Cerebellum (tissue), 4 donors: ENCODE measurements at places on chromosomes 4 and X.

GRCh38 chrX:15150586-15150985, 119.3 kb downstream of the ASB9 start:
- DNase-seq, result no peak

DNA sequence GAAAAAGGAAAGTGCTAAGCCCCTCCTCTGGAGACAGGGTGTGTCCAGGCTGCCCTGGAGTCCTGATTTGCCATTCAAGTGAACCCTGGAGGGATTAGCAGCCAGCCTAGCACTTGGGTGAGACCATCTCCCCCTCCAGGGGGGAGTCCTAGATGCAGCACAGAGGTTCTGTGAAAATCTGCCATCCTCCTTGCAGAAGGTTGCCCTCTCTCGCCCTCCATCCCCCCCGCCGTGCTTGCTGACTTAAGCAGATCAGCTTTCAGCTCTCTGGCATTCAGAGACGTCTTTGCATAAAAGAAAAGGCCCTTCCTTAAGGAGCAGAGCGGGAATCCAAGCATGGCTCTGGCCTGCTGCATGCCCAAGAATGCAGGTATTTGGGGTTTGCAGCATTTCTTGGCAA, 102.1 kb upstream of the SCML1 start:
- no peak for DNase-seq

- DNase-seq, result no peak
Measured at GRCh38 chrX:42075032-42075431, 151.7 kb upstream of the CASK start.

DNA sequence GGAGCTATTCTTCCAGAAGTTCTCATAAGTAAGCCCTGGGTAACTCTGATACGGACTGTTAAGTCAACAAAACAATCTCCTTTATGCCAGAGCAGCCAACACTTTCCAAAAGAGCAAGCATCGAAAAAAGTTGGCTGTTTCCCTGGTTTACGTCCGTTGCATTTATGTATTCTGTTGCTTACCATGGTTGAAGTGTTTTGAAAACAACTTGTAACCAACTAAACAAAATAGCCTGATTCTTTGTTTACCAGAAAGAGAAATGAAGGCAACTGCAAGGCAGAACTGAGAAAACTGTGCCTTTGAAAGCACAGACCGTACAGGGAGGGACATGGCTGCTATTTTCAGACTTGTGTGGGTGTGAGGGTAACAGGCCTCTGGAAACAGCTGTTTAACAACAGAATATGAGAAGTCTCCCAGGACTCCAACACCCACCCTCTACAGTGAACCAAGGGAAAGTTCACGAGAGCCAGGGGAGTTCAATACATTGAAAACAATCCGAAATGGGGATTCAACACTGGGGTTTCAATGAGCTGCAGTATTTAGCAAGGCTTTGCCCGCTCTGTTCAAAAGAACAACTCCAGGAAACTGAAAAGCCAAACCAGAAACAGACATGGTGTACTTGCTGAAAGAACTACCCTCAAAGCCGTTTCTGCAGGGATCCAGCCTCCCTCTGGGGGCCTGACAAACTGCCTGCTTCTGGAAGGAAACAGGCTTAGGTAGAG, 95.8 kb upstream of the EGFL6 start:
- DNase-seq, result no peak

GRCh38 chr4:31518796-31519250, 798.7 kb downstream of the PCDH7 start:
- no peak for DNase-seq

DNA sequence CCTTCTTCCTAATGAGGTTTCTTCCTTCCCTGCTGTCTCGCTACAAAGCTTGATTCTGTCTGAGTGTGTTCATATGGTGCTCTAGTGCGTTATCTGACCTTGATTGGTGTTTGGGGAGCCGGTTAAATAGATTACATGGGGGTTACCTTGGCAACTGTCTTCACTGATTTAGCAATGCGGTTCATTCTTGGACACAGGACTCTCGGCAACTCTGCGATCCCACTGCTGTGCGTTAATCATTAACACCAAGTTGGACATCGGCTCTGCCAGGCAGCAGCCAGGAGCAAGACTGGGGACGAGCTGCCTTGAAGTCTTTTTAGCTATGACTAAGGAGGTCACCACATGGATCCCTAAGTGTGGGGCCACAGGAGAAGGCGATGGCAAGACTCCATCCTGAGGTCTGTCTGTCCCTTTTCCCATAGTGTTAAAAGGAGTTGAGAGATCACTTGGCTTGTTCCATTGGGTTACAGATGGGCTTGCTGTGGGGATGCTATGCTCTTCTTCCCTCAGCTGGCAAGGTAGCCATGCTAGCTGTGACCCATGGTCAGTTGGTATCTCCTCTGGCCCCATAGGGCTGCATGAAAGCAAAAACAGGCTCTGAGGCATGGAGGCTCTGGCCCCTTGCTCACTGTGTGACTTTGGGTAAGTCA, 93.4 kb upstream of the MAMLD1 start:
- DNase-seq, result no peak

GRCh38 chr4:102390438-102390837, 45.2 kb upstream of the SLC39A8 start:
- no peak for DNase-seq
